ENCODE measurements at places on chromosomes 7 and 10.

DNA sequence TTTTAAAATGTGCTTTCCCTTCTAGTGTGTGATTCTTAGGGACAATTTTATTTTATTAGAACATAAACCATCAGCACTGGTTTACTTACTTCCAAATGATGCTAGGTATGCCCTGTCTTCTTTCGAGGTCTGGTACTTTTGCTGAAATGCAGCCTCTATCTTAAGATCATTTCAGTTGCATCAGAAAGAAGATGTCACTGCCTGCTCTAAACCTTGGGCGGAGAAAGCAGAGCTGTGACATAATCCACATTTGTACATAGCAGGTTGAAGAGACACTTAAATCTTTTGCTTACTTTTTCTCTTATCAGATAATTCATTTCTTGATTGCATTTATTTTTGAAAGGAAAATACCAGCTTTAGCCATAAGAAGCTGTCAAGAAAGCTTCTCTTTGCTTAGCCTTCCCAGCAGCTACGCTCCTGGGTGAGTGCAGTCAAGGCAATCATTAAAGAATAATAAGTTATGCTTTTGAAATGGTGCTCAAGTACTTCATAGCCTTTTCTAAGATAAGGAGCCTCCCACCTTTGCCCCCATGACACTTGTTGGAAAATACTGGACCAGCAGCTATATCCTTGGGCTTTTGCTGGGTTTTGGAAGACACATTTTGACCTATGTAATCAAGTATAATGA lies 108.4 kb upstream of the SAMD8 start:
- no peak for DNase-seq

DNA sequence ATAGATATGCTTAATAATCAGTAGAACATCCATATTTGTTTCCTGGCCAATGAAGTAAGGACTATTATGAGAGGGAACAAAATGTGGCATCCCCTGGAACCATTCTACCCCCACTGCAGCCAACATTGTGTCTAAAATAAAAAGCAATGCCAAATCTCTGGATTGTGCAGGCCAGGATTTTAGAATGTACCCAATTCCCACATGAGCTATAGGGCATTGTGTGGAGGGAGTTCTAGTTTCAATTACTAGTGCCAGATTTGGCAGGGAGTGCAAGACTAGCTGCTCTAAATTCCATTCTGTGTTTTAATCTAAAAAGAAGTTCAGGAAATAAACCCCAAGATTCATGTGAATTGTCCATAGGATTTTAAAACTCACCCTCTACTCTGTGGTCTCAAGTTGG lies 112.3 kb downstream of the HGF start:
- peak; percentile 7 for DNase-seq

DNA sequence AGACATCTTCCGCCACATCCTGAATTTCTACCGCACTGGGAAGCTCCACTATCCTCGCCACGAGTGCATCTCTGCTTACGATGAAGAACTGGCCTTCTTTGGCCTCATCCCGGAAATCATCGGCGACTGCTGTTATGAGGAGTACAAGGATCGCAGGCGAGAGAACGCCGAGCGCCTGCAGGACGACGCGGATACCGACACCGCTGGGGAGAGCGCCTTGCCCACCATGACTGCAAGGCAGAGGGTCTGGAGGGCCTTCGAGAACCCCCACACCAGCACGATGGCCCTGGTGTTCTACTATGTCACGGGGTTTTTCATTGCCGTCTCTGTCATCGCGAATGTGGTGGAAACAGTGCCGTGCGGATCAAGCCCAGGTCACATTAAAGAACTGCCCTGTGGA lies 1.9 kb downstream of the KCND2 start:
- no peak for DNase-seq

GRCh38 chr10:9709849-9710248 lies 1307.8 kb upstream of the CELF2 start:
- no peak for DNase-seq

DNA sequence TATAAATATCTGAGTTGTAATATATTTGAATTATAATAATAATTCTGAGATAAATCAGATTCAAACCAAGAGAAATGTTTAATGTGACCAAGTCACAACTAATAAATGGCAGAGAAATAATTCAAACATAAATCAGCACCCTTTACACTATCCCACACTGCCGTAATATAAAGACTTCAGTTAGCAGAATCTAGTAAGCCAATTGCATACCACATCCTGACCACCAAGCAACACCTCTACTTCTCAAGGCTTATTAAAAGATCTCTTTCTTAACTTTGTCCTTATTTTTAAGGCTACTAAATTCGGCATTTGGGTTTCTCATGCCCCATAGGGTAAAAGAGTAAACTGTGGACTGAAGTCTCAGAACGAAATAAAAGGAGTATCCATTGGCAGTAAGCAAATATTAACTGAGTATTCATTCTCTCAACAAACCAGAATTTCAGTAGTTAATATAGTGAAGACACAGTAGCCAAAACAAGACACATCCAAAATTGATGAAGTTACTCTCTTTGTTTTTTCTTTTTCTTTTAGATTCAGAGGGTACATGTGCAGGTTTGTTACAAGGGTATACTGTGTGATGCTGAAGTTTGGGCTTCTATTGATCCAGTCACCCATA lies 14.8 kb downstream of the ACBD5 start:
- DNase-seq = no peak

DNA sequence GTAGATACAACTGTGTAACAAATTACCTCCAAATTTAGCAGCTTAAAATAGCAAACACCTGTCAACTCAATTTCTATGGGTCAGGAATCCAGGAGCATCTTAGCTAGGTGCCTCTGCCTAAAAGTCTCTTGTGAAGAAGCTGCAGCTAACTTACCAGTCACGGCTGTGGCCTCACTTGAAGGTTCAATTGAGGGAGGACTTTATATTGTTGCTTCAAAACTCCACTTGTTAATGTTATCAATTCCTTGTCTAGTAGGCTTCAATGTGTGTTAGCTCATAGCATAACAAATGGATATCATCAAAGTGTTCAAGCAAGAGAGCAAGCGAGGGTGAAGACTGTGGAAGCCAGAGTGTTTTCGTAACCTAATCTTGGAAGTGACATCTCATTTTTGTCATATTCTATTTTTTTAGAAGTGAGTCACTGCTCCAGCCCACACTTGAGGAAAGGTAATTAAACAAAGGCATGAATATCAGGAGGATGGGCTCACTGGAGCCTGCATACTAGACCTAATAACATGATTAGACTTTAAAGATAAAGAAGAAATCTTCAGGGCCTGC lies 172.9 kb downstream of the SPAG6 start:
- no peak for DNase-seq

DNA sequence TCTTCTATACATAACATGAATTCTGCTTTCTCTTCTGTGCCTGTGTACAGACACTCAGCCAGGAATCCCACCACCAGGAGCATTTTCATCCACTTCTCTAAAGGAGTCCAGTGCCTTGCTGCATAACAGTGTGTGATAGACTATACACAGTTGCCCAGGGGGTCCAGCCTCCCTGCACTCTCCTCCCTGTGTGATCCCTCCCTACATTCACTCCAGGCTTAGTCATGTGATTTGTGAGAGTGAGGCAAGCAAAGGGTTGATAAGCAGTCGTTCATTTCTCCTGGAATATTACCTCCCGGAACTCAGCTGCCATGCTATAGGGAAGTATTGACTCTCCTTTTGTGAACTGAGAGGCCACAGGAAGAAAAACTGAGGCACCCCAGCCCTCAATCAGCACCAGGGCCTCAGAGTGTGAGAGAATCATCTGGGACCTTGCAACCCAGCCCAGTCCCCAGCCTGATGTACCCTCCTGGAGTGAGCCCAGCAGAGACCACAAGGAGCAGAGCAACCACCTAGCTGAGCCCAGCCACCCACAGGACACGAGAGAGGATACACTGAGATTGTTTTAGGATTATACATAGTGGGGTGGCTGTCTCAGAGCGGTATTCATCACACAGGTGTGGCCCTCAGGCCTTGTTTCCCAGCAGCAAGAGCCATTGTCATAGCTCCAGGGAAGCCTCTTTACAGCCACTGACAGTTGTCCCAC lies 45.0 kb upstream of the EEPD1 start:
- DNase-seq = no peak

- no peak for DNase-seq
Measured at GRCh38 chr7:117025891-117026290, 72.6 kb downstream of the ST7 start.

DNA sequence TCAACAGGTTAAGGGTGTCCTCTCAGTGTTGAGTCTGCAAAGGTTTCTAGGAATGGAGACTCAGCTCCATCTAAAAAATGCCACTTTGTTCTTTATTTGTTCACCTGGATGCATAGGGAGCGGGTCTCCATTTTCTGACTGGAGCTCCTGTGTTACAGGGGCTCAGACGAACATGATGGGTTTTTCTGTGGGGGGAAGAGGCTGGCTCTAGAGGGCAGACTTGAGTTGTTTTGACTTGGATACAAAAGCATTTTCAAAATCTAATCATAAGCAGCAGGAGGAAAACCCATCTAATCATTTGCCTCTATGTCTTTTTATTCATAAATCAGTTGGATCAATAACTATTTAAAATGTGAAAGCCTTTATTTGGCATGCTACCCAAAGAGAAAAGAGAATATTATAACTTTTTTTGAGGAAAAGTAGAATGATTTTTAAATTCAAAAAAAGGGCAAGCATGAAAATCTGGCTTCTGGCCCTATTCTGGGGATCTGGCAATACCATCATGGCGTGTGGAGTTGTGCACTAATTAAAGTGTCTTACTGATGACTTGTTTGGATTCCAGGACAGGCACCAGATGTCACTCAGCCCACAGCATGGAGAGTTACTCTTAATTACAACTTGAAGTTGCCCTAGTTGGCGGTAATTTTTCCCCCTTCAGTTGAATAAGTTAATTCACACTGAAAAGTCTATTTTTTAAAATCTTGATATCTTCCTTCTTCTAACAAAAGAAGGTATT lies 594.9 kb downstream of the REEP3 start:
- no peak for DNase-seq

- DNase-seq = no peak
Measured at GRCh38 chr7:148708026-148708885, 9.6 kb downstream of the CUL1 start.

GRCh38 chr7:141928146-141928844 lies 12.1 kb downstream of the OR9A4 start:
- DNase-seq = no peak

DNA sequence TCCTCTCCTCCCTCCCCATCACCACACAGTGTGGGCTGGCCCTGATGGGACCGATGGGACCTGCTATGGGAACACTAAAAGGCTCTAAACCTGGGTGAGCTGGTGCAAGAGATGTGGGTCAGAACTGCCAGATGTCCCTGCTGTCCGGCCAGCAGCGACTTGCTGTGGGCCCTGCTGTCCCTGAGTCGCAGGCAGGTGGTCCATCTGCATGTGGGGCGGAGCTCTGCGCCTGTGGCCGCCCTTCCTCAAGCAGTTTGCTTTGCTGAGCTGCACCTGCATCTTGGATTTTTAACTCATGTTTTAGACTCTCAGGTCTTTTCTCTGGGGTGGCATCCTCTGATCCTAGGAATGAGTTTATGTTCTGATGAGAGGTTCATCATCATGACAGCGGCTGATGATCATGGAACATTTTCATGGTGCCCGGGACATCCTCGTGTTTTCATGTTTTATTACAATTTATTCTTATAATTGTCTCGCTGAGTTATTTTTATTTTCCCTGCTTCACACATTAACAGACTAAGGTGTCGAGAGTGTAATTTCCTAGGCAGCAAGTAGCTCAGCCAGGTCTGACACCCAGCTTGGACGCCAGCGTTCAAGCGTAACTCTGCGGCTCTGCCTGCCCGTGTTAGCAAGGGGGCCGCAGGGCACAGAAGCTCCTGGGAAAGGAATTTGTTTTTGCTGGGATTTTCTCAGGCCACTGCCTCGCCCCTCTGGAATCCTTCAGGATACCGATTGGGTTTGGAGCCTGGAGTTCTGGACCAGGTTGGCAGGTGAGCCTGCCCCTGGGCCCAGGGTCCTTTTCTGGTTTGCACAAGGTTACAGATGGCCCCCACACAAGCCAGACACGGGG lies 615.2 kb upstream of the FOXK1 start:
- no peak for DNase-seq

GRCh38 chr10:7412928-7413282 lies 2.1 kb upstream of the SFMBT2 start:
- no peak for DNase-seq

DNA sequence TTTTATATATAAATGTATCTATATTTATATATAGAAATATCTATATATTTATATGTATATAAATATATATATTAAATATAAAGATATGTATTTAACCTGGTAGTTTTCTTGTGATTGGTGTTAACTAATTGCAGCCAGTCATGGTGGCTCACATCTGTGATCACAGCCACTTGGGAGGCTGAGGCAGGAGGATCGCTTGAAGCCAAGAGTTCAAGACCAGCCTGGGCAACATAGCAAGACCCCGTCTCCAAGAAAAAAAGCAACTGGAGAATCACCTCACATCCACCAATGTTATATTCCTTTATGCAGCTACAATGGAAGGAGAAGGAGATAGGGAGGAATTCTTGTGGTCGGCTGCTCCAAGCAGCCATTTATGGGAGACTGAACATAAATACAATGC lies 224.9 kb downstream of the BAMBI start:
- DNase-seq = no peak
